Urinary bladder (tissue), 4 donors: ENCODE measurements at places on chromosomes 1 and 21. TPM values are rescaled to one million over a fixed set of nuclear protein-coding genes. Genes with fewer than 3 reads are reported as not detected.

The A3GALT2 gene
- not detected for total RNA-seq

The ZNF678 gene
- 54.9 TPM for total RNA-seq

The SCCPDH gene
- total RNA-seq: 80.2 TPM

The NTMT2 gene
- 0.48 TPM for total RNA-seq

The ELAPOR1 gene
- total RNA-seq: 0.74 TPM

The NBPF11 gene
- 16.5 TPM for total RNA-seq

The PTGS2 gene
- 14.0 TPM for total RNA-seq

The OR2T11 gene
- total RNA-seq: not detected

GRCh38 chr1:110135246-110135645, 15.0 kb upstream of the SLC6A17 start:
- DNase-seq: no peak

DNA sequence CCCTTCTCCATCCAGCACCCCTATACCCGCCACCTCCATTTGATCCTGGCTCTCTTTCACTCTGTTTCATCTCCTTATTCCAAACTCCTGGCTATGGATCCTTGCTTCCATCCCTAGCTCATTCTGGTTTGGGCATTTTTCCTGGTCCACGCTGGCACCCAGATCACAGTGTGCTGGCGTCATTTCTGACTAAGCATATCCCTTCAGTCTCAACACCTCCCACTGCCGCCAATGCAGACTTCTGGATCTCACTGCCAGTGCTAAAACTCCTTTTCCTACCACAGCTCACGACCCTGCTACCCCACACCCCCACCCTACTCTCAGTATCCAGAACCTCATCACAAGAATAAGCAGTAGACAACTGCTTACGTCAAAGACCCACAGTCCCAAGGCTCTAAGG, 16.3 kb downstream of the SEC16B start:
- no peak for DNase-seq

DNA sequence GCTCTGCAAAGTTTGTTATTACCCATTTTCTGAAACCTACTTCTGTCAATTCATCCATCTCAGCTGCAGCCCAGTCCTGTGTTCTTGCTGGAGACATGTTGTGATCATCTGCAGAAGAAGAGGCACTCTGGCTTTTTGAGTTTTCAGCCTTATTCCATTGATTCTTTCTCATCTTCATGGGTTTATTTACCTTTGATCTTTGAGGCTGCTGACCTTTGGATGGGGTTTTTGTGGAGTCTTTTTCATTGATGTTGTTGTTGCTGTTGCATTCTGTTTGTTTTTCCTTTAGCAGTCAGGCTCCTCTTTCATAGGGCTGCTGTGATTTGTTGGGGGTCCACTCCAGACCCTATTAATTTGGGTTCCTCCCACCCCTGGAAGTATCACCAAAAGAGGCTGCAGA, 164.3 kb downstream of the FCRL5 start:
- DNase-seq: no peak

DNA sequence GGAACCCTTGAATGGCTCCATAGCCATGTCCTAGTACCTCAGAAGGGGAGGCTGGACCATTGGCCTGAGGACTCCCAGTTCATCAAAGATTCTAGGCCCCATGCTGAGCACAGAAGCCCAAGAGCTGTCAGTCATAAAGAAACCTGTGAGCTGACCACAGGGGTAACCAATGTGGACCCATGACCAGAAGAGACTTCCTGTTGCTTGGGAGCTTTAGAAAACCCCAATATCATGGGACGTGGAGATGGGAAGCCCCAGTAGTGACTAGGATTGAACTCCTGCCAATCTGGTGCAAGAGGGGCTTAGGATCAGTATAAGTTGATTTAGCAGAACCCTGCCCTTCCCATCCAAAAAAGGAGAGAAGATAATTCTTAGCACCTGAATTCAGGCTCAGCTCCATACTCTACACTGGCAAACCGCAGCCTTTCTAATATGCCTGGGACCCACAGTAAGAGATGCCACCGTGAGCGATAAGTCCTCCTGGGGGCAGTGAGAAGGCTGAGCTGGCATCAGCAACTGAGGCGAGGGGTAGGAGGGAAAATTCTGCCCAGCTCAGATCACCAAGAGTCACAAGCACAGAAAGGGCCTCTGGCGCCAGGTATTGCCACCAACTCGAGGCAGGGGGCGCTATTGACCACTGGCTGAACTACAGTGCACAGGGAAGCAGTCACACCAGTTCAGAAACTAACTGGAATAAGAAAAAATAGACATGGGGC, 108.9 kb downstream of the CAPN8 start:
- DNase-seq: no peak

GRCh38 chr1:218377143-218377660, 32.1 kb downstream of the TGFB2 start:
- DNase-seq: no peak

DNA sequence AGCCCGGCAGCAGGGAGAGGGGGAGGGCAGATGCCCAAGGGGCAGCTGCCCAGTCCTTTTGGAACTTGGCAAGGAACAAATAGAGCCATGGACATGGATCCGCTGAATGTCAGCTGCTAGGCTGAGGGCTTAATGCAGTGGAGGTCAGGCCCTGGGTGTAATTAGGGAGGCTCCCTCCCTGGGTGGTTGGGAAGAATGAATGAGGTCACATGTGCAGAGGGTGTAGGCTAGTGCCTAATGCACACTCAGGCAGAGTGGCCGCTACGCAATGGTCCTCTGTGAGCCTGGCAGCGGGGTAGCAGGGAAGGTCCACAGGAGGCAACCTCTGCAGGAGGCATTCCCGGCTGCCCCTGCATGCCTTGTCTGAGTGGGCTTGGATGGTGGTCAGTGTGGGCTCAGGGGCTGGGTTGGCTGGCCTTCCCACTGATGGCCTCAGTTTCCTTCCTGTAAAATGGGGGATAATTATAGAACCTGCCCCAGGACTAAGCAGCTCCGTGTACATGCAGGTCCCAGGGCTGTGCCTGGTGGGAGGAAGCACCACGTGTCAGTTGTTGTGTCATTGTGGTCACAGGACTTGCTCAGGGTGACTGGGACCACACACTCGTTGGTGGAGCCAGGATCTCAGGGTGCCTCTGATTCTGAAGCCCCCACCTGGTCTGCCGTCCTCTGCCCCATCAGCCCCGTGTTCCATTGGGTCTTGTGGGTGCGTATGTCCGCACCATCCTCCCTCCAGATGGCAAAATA, 81.6 kb upstream of the ACTL8 start:
- DNase-seq: no peak

DNA sequence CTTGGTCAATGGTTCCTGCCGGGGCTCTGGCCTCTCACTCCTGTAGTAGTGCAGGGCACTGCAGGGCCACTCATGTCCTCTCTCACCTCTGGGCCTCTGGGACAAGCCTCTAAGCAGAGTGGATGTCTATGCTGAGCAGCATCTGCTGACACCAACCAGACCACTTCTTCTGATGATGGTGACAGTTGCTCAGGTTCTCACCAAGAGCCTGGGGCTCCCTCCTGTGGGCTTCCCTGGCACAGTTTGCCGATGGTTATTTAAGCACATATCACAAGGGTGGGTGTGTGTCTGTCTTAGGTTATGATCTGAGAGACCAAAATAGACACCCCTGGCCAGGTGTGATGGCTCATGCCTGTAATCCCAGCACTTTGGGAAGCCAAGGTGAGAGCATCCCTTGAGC, 17.4 kb upstream of the GPR137B start:
- no peak for DNase-seq

- no peak for DNase-seq
These were observed 536.4 kb downstream of the DPYD start for GRCh38 chr1:97384294-97384968.

- no peak for DNase-seq
These were observed 479.0 kb downstream of the PTBP2 start for GRCh38 chr1:97200595-97200994.

GRCh38 chr1:62597281-62597680, at the start of gene ANGPTL3:
Gene ANGPTL3 (plus strand): TSS chr1:62597520. CDS start chr1:62597567, 47 bp downstream.
- no peak for DNase-seq

- DNase-seq: no peak
These were observed 115.1 kb downstream of the SETD4 start for GRCh38 chr21:35945089-35945671.

GRCh38 chr1:25205786-25206185, 26.5 kb downstream of the SYF2 start:
- no peak for DNase-seq

DNA sequence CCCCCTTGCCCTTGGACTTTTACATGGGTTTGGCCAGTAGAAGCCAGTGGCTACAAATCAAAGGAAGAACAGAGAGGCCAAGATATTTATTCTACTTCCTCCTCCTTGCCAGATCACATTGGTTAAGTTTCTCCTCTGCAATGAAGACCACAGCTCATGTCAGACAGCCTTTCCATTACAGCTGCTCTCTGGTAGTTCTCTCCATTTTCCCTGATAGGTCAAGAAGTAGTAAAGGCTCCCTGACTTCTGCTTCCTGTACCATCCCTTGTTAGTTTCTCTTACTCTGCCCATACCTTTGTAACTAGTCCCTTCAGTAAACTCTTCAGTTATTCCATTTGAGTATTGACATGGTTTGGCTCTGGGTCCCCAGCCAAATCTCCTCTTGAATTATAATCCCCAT, 27.8 kb downstream of the NME7 start:
- DNase-seq: no peak

- no peak for DNase-seq
These were observed 2.9 kb upstream of the LRRC40 start for GRCh38 chr1:70208292-70208691.

DNA sequence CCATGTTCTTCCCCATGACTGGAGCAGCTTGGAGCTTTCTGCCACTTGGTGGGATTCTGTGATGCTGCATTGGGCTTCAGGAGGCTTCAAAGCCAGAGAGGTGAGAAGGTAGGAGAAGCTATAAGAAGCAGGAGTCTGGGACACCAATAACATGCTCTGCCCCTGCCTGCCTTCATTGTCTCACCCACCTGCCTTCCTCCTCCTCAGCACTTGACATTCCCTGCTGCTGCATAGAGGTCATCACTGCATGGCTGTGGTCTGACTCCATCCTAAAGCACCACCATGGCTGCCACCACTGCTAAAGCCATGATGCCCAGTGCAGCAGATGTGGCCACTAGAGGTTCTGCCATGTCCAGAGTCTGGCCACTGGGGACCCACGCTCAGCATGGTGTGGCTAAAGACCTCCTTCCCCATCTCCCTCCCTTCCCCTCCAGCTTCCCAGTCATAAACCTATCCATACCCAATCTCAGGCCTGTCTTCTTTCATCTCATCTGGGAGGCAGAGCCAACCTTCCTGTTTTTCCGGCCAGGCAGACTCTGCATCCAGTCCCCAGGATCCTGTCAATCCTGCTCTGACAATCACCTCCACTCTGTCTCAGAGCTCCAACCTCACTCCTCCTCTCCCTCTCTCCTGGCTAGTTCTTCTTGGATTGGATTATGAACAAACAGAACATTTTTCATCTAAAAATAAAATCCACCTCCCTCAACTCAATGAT, 285.1 kb upstream of the POU3F1 start:
- no peak for DNase-seq

GRCh38 chr1:99648107-99648506, 2.2 kb downstream of the PALMD start:
- no peak for DNase-seq

DNA sequence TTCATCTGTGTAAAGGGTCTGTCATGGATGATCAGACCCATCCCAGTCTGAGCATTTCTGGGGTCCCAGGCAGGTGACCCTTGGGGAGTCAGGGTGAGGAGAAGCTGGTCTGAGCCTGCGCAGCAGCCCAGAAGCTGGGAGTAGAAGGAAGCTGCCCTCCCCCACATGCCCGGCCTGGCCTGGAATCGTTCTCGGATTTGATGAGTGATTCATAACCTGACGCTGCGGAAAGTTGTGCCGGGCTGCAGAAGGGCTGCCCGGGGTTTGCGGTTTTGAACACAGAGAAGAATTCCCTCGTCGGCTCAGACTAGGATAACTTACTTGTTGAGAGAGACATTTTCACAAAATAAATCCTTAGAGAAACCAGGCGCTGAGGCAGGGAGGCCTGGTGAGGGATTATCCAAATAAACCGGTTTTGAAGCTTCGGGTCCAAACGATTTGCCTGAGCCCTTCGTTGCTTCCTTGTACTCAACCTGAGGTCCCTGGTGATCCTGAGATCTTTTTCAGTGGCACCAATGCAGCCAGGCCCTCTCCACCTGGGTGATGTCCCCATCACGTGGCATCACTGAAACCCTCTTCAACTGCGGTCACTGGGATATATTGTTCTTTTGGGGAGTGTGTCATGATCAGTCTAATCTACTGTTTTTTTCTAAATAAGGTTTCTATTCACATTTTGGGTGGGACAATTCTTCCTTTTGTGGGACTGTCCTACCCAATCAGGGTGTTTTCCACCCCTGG, 29.2 kb downstream of the EPHB2 start:
- no peak for DNase-seq

- DNase-seq: no peak
These were observed 2.4 kb upstream of the SLC19A1 start for GRCh38 chr21:45544449-45545235.

DNA sequence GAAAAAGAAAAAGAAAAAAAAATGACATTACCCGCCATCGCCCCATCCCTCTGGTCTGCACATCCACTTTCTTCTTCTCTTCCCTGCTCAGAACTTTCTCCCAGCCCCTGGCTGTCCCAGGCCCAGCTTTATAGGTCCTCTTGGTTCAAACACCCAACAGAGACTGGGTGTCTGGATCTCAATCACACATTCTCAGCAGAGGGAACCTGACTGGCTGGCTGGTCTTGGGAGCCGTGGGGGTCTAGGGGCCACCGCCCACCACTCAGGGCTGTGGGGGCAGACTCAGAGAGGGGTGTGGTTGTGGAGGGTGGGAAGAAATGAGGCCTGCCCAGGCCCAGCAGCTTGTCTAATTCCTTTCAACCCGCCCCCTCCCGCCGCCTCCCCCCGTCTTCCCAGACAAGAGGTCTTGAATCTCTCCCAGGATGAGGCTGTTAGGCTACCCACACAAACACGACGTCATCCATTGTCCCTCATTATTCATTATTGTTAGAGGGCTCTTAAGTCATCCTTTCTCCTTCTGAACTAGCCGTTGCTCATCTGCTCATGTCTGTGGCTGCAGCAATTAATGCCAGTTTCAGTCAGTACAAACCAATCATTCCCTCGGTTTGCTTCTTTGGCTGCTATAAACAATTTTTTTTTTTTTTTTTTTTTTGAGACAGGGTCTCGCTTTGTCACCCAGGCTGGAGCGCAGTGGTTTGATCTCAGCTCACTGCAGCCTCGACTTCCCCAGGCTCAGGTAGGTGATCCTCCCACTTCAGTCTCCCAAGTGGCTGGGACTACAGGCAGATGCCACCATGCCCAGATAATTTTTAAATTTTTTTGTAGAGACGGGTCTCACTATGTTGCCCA, 40.6 kb upstream of the CLIC4 start:
- no peak for DNase-seq

DNA sequence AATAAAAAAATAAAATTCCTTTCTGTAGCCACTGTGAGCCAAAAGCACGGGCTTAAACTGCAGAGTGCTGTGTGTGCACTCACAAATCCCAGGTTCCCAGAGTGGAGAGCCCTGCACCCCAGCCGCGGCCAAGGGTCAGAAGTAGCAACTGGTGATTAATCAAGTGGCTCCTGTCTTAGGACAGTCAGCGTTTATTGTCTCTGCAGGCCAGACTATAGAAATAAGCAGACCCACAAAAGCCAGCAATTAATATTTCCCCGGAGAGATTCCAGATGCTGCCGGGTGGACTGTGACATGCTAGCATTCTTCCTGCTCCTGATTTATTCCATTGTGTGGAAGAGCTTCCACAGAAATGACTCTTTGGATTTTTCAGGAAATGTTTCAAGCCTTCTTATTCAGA, 412.2 kb downstream of the KIF26B start:
- peak; percentile 62 for DNase-seq

GRCh38 chr1:93665015-93665414, 16.6 kb downstream of the BCAR3 start:
- DNase-seq: no peak
